ENCODE measurements at places on chromosomes 5 and 9. TPM values are rescaled to one million over a fixed set of nuclear protein-coding genes. Genes with fewer than 3 reads are reported as not detected.

GRCh38 chr5:76641514-76642120 is 18.4 kb upstream of the F2RL2 start:
- peak; percentile 70 for DNase-seq

DNA sequence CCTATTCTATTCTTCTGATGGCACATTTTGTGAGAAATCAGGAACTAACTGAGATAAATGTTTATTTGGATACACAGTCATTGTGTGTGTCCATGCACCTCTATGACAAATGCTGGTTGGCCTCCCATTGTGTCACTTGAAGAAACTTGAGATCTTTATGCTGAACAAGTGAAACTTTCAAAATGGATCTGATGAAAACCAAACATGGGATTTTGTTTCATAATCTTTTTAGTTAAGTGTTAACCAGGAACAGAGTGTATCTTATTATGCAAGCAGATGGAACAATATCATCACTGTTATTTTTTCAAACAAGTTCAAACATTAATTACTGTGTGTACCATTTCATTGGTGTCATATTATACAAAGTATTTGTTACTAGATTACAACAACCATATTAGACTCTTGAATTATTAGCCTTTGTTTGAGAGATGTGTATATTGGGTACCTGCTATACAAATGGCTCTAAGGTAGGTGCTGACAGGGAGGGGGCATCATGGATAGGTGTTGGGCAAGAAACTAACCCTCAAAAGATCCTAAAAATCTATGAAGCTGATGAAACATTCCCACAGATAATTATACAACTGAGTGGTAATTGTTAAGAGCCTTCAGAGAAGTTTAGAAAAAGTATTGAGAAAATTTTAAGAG is 159.8 kb downstream of the PALM2AKAP2 start:
- no peak for DNase-seq

- DNase-seq = no peak
Observed at GRCh38 chr5:58800861-58801540, 218.1 kb downstream of the RAB3C start.

DNA sequence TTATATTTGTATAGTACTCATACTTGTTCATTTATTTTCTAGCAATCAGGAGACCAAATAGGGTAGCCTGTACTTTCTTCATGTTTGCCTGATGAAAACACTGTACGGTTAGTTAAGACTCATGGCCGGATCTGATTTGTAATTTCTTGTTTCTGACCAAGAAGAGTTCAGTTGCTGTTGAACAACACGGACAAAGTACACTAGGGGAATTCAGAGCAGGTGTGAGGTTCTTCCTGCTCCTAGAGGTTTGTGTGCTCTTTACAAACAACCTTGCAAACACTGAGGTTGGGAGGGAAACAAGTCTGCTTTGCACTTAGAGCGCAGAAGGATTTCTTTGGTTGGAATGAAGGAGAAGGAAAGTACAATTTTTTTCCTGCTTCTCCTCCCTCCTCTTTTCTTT is 69.7 kb downstream of the TRIO start:
- no peak for DNase-seq

DNA sequence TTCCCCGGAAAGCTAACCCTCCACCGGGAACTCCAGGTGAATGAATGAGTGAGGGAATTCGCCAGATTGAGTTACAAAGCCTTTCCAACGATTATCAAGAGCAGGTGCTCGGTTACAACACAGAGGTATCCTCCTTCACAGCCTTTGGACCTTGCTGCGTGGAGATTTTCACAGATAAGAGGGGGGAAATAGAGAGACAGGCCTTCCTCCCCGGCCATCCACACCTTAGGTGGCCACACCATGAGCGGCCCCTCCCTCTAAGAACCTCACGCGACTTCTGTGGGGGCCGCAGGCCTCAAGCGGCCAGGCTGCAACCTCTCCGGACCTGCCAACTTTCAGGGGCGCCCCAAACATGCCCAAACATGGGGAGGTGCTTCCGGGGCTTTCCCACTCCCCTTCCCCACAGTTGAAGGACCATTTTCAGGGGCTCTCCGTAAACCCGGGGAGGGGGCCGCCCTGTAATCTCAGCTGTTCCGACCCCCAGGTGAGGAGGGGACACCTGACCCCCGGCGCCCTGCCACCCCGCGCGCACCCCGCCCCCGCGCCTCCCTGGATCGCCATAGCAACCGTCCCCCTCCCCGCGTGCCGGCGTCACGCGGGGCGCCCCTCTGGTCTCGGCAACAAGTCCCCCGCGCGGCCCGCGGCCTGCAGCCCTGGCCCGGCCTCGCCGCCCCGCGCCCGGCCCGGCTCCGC is 603 bp downstream of the DENND1A start:
- no peak for DNase-seq

- no peak for DNase-seq
Observed at GRCh38 chr5:111742177-111742994, 14.6 kb downstream of the NREP start.

- no peak for DNase-seq
Observed at GRCh38 chr9:92638621-92639101, 31.3 kb downstream of the IPPK start.

DNA sequence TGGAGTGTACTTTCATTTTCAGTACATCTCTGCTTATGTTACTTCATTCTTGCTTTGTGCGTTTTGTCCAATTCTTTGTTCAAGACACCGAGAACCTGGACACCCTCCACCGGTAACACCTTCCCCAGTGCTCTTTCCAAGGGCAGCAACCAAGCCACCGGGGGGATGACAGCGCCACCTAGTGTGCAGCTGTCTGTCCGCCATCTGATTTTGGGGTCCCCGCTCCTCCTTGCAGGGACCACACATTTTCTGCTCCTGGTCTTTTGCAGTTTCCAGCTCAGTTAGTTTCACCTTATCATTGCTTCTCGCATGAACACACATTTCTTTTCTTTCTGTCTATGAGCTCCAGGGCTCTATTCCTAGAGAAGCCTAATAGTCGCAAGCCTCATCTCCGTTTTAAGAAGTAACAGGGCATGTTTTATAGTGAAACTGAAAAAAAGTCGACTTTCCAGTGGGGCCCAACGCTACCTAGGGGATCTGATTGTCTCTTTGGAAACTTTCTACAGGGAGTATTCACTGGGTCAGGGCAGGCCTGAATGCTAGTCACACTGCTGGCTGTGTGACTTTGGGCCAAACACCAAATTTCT is 152.1 kb downstream of the FSTL4 start:
- no peak for DNase-seq

DNA sequence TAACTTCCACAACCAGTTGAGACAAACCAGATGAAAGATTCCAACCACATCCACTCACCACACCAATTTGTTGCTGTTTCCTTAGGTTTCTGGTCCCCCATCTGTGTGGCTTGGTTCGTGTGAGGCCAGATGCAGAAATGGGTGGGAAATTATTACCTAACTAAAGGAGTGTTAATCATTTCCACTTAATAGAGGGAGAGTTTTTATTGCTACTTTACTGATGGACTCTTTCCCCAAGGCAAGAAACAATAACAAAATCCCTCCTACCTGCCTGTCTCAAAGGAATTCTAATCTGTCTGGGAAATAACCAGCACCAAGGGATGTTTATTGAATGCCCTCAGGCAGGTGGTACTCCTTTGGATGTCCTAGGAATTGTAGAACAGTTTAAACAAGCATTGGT is 76.3 kb downstream of the TMEM167A start:
- no peak for DNase-seq

DNA sequence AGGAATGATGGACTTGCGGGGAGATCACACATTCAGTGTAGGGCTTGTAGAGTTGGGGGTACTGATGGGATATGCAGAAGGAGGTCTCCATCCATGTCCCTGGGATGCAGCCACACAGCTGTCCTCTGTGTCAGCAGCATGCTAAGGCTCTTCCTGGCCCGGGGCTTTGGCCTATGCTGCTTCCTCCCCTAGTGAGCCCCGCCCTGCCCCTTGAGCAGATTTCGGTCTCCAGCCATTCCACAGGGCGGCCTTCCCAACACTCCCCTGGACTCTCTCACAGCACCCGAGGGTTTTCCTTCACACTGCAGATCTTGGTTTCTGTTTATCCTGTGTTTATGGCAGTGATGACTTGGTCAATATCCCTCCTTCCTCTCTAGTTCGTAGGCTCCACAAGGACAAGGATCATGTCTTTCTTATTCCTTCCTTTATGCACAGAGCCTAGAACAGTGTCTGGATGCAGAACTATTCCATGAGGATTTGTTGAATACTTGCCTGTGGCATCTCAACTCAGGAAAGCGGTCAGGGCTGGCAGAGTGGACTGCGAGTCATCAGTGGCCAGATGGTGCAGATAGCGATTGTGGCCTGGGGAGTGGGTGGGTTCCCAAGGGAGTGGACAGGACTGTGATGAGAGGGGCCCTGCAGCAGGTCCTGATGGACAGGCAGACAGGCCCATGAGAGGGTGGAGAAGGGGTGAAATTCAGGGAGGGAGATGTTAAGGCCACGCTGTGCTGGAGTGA is 114.2 kb downstream of the RGS3 start:
- DNase-seq = no peak

GRCh38 chr9:94927762-94928670 is 201.5 kb downstream of the AOPEP start:
- no peak for DNase-seq

DNA sequence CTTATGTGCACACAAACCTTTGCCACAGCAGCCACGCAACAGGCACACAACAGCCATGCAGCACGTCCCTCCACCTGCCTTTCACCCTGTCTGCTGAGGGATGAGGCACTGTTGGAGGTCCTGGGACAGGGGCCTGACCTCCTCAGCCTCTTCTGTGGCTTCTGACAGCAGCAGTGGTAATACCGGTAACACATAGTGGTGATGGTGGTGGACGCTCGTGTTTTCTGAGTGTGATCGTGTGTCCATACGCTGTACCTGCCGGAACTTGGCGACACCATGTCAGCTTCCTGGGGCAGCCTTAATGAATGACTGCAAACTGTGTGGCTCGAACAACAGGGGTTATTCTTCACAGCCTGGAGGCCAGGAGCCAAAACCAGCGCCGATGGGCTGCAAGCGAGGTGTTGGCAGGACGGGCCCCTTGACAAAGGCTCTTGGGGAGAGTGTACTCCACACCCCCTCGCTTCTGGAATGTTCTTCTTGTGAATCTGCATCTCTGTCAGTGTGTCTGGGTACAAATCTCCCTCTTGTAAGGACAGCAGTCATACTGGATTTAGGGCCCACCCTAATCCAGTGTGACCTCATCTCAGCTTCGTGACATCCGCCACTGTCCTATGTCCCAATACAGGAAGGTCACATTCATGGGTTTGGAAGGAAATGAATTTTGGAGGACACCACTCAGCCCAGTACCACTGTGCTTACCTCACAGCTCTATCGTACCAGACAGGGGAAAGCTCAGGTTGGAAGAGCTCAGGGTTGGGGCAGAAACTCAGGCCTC is 55.3 kb upstream of the EXOC3 start:
- DNase-seq = no peak

- no peak for DNase-seq
Observed at GRCh38 chr5:43638107-43638506, 35.1 kb downstream of the NNT start.

- peak; percentile 15 for DNase-seq
Observed at GRCh38 chr9:34338665-34339385, 9.5 kb downstream of the NUDT2 start.

GRCh38 chr5:168048486-168048885 is 243.0 kb upstream of the WWC1 start:
- no peak for DNase-seq

DNA sequence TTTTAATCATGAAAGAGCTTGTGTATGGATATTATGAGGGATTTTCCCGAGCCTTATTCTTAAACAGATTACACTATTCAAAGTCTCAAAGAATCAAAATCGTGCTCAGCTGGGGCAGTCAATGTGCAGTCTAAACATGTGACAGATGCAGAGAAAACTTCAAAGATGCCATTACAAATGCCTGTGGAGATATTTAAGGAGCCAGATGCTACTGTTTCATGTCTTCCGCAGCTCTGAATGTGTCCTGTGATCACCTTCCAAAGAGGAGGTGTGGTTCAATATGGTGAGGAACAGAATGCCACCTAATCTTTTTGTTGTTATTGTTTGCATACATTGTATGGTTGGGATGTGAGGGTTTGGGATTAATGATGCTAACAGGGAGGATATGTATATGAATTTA is 593.3 kb upstream of the ARRDC3 start:
- DNase-seq = no peak

PCDHA9 gene
- polyA plus RNA-seq = not detected

FOXD4L3 gene
- not detected for polyA plus RNA-seq

LRRC8A gene
- 13.2 TPM for polyA plus RNA-seq

SPATA9 gene
- polyA plus RNA-seq = 0.13 TPM

CCL27 gene
- polyA plus RNA-seq = 0.45 TPM

CCDC152 gene
- 0.81 TPM for polyA plus RNA-seq

Data from heart right ventricle (tissue), 16 donors.